HS-5 (cell line): ENCODE measurements at places on chromosomes 16 and 17.
A peak's percentile ranks its signal among the peaks of the same experiment; 100 is the strongest.

DNA sequence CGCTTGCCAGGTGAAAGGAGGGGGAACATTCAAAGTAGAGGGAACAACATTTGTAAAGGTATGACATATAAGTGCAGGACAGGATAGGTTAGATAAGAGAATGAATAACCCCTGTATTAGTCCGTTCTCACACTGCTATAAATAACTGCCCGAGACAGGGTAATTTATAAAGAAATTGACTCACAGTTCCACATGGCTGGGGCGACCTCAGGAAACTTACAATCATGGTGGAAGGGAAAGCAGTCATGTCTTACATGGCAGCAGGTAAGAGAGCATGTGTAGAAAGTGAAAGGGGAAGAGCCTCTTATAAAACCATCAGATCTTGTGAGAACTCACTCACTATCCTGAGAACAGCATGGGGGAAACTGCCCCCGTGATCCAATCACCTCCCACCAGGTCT lies 223.8 kb downstream of the SOX9 start:
- no peak for DNase-seq

GRCh38 chr16:17964196-17964595 lies 372.3 kb downstream of the NPIPA8 start:
- no peak for DNase-seq

- no peak for DNase-seq
These were observed 69.9 kb downstream of the FTO start for GRCh38 chr16:53773881-53774280.

DNA sequence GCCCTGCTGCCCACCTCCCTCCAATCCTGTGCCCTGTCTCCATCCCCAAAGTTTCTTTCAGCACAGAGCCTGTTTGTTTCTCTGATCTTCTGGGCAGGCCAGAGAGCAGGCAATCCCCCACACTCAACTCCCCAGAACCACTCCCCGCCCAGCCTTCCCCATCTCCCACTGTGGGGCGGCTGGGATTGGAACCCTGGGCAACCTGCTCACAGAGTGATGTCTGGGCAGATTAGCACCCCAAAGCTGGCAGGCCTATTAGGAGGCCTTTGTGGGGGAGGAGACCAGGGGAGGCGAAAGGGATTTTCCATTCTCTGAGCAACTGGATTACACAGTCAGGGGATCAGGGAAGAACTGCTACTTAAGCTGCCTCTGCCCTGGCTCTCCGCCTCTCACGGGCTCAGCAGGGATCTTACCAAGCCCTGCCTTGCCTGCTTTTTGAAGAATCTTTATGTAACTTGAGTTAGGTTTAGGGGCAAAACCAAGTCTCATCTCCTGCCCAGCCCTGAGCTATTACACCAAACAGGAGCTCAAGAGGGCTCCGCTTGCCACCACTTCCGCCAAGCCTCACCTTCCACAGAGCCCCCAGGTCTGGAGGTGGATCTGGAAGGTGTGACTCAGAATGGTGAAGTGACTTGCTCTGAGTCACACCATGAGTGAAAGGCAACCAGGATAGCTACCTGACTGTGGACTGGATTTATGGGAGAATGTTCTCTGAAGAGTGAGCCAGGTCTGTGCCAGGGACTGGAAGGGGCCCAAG lies 16.0 kb upstream of the LHX1 start:
- DNase-seq: no peak

- peak; percentile 34 for DNase-seq
These were observed 619.9 kb upstream of the SOX9 start for GRCh38 chr17:71500761-71501555.

GRCh38 chr17:82064433-82065192 lies 991 bp downstream of the DUS1L start:
- DNase-seq: no peak

DNA sequence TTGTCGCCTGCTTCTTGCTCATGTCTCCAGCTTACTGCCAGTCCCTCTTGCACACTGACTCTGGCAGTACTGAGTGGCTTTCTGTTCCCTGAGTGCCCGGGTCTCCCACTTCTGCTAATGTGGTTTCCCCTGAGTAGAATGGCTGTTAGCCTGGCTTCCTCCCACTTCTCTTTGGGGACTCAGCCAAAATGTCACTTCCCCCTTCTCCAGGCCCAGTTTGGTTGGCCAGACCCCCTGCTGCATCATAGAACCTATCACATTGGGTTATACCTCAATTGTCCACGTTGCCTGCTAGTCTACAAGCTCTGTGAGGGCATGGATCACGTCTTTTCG lies 304.4 kb downstream of the HS3ST3B1 start:
- DNase-seq: no peak

- DNase-seq: peak; percentile 49
These were observed 893 bp downstream of the HCFC1R1 start for GRCh38 chr16:3022684-3023414.

GRCh38 chr17:20771104-20771503 lies 191.6 kb downstream of the CDRT15L2 start:
- no peak for DNase-seq

GRCh38 chr17:80498242-80498919 lies 22.0 kb upstream of the NPTX1 start:
- DNase-seq: no peak

DNA sequence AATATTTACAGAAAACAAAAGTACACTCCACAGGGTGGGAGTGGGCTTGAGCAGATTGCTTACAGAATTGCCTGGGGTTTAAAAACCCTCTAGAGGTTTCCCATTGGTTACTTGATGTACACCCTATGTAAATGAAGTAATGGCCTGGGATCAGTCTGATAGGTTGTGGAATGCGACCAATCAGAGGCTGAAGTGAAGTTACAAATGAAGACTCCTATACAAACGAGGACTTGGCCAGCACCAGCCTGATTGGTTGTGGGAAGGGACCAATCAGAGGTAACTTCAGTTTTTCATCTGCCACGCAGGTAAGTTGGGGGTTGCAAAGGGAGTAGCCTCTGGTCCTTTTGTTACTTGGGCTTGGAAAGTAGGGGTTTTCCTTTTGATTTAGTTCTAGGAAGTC lies 8.8 kb downstream of the EEF2K start:
- DNase-seq: no peak

GRCh38 chr17:47801906-47802305 lies 19.7 kb downstream of the OSBPL7 start:
- DNase-seq: no peak

- DNase-seq: no peak
These were observed 133.9 kb downstream of the SOCS1 start for GRCh38 chr16:11121914-11122692.

GRCh38 chr16:414395-415169 lies 10.9 kb upstream of the RAB11FIP3 start:
- no peak for DNase-seq

DNA sequence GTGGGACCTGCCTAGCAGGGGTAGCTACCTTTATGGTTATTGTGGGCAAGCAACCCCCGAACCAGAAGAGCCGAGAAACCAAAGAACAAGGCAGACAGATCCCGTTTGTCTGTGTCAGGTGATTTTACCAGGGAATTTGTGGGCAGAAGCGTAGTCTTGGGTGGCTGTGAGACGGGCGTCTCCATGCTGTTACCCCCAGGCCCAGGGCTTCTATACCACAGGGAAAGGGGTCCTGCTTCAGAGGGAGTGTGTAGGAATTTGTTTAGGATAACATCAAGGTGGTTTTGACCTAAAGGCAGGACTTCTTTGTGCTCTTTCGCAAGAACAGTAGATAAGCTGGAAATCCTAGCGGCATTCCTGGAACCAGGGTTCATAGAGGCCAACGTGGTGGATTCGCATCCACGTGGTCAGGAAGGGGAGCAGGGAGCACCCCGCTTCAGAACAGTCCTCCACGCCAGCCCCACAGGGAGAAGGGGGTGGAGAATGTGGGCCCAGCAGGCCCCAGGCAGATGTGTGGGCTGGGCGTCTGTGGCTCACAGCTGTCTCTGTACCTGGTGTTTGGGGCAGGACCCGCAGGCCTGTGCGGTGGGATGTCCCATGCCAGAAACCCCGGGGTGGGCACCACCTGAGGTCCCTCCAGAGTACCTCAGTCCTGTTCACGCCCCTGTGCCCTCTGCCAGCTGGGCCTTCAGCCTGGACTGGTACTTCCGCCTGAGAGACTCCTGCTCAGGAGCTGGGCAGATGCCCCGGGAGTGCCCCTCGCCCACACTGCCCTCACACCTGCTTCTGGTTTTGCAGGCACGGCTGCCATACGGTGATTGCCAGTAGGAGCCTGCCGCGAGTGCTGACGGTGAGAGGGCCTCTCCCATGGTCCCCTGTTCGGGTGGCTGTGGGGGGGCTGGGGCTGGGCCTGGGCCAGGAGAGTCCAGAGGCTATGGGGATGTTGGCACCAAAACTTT lies 4.1 kb downstream of the DECR2 start:
- DNase-seq: no peak

- no peak for DNase-seq
These were observed 23.8 kb downstream of the TMEM94 start for GRCh38 chr17:75480281-75480680.

GRCh38 chr17:59846394-59847165 lies 46.2 kb downstream of the TUBD1 start:
- DNase-seq: no peak
